ENCODE measurements at places on chromosomes 3 and 15. TPM values are rescaled to one million over a fixed set of nuclear protein-coding genes. Genes with fewer than 3 reads are reported as not detected.

The NR2E3 gene
- total RNA-seq = not detected

The TGM5 gene
- not detected for total RNA-seq

The SNX22 gene
- total RNA-seq = not detected

The SCAMP5 gene
- 6.7 TPM for total RNA-seq

The PROS1 gene
- total RNA-seq = 1.0 TPM

The TXNRD3 gene
- total RNA-seq = 8.7 TPM

The GRM2 gene
- not detected for total RNA-seq

The TGFBR2 gene
- total RNA-seq = 68.7 TPM

The ENTPD3 gene
- total RNA-seq = not detected

DNA sequence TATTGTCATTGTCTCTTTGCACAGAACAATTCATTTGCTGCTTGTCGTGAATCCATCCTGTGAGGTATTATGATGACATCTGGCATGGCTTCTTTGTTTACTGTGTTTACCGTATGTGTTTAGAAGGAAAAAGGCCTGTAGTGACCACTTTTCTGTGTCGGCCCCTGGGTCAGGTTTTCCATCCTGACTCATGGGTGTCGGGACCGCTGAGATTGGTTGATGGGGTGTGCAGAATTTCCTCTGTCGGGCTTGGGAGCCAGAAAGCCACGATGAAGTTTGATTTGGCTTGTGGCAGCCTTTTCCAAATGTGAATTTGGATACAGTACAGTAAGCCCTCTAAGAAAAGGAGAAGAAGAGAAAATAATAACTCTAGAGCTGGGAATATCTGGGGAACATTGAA lies 113.5 kb downstream of the FNDC3B start:
- peaks cover 93% of the 10 kb centered on the region for H3K4me1 ChIP-seq
- peaks cover 30% of the 10 kb centered on the region for H3K36me3 ChIP-seq
- DNase-seq = peak; percentile 63
- H3K4me3 ChIP-seq = peak overlapping the region; percentile 86
- H3K27ac ChIP-seq = peak overlapping the region; percentile 99
- H3K27me3 ChIP-seq = peaks cover 1% of the 10 kb centered on the region

DNA sequence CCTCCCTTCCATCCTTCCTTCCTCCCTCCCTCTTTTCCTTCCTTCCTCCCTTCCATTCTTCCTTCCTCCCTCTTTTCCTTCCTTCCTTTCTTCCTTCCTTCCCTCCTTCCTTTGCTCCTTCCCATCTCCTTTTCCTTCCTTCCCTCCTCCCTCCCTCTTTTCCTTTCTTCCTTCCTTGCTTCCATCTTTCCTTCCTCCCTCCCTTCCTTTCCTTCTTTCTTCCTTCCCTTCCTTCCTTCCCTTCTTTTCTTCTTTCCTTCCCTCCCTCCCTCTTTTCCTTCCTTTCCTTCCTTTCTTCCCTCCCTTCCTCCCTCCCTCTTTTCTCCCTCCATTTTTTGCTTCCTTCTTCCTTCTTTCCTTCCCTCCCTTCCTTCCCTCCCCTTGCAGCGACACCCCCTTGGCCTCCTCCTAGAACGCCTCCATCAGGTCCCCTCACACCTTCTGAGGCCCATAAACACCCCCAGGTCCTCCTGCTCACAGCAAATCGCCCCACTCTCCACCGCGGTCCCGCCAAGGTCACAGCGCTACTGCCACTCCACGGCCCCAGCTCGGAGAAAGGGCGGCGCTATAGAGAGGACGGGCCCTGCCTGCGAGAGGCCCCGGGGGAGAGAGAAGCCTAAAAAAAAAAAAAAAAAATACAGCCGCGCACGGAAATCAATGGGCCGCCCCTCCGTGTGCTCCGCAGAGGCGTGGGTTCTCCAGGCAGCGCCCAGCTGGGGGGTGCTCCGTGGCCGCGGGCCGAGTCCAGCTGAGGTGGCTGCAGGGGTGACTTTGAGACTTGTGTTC lies 328.2 kb downstream of the OCA2 start:
- peaks cover 3% of the 10 kb centered on the region for H3K27me3 ChIP-seq
- no peak overlapping the region for H3K4me3 ChIP-seq
- no peak for DNase-seq
- no peaks in the 10 kb centered on the region for H3K4me1 ChIP-seq
- H3K36me3 ChIP-seq = peaks cover 4% of the 10 kb centered on the region

DNA sequence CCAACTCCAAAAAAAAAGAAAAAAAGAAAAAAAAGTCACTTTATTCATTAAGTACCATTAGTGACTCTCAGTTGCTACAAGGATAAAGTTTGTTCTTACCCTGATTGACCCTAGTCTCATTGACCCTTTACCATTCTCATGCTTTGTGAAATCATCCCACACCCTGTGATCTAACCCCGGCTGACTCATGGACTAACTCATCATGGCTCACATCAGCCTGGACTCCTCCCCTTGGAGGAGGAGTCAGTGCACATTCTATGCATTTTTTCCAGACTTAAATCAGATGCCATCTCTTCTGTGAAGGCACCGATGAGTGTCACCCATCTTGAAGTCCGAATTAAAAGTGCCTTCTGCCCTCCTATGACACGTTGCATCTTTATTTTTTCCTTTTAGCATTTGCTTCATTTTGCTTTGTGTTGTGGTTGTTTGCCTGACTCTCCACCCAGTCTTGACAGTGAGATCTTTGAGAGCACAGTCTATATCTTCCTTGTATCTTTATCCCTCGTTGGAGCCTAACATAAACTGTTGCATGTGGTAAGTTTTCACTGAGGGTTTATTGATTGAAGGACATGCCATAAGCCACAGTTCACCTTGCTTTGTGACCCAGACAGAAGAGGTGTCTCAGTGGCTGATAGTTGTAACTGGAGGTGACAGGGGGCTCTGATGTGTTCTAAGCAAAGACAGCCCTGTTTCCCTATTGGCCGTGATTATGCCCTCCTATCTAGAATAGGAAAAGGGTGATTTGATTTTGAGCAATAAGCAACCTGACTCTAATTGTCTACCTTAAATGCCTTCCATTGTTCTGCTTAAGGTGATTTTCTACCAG lies 72.1 kb downstream of the IL1RAP start:
- peak; percentile 84 for DNase-seq
- no peaks in the 10 kb centered on the region for H3K27me3 ChIP-seq
- peak overlapping the region; percentile 77 for H3K27ac ChIP-seq

- H3K4me3 ChIP-seq = no peak overlapping the region
- H3K27me3 ChIP-seq = no peaks in the 10 kb centered on the region
- H3K27ac ChIP-seq = no peak overlapping the region
- H3K36me3 ChIP-seq = no peaks in the 10 kb centered on the region
- peak; percentile 17 for DNase-seq
These were observed 401.7 kb upstream of the CDIN1 start for GRCh38 chr15:36177590-36178302.

- no peak overlapping the region for H3K27ac ChIP-seq
- H3K36me3 ChIP-seq = no peaks in the 10 kb centered on the region
- 0 out of 2 replicates have a peak, but pooled peaks cover 1% of the 10 kb centered on the region for H3K27me3 ChIP-seq
- H3K4me3 ChIP-seq = no peak overlapping the region
These were observed 119.7 kb upstream of the IGSF10 start for GRCh38 chr3:151580591-151580990.

DNA sequence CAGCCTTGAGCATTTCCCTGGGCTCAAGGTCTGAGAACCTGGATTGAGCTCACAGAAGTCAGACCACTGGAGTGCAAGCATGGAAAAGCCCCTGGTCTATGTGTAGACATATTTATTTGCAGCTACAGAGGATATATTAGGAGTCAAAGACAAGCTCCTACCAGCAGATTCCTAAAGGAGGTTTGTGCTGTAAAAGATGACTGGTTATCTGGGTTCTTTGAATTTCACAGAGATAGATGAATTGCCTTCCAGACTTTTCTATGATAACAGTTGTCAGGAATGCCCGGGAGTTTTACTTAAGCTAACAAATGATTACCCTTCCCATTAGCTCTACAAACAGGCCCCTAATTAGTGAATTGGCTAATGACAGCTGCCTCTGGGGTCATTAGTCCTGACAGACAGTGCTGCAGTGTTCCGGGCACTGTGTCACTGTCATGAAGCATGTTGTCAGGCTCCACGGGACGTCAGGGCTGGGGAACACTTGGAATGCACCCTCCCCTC lies 48.8 kb upstream of the PLXNA1 start:
- peak overlapping the region; percentile 55 for H3K4me3 ChIP-seq
- H3K36me3 ChIP-seq = no peaks in the 10 kb centered on the region
- DNase-seq = peak; percentile 79
- peak overlapping the region; percentile 72 for H3K27ac ChIP-seq
- peaks cover 67% of the 10 kb centered on the region for H3K4me1 ChIP-seq

GRCh38 chr3:53198996-53199395 lies 38.0 kb downstream of the PRKCD start:
- no peak for DNase-seq
- H3K36me3 ChIP-seq = no peaks in the 10 kb centered on the region
- peaks cover 8% of the 10 kb centered on the region for H3K4me1 ChIP-seq
- no peak overlapping the region for H3K4me3 ChIP-seq
- peaks cover 1% of the 10 kb centered on the region for H3K27me3 ChIP-seq

DNA sequence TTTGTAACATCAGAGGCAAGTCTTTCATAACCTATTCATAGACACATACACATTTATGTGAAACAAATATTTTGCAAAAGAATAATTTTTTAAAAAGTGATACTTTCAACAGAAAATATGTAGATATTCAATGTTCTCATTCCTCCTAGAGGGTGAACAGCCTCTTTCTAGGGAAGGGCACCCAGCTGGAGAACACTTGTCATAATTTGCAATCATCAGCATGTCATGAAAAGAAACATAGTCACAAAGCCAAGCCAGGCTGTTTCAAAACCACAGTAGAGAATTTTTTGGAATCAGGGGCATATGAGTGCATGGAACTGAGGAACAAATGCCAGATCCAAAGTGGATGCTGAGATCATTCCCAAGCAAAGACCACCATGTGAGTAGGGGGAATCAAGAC lies 406.9 kb upstream of the ADAMTS9 start:
- no peaks in the 10 kb centered on the region for H3K36me3 ChIP-seq
- no peak for DNase-seq
- no peaks in the 10 kb centered on the region for H3K27me3 ChIP-seq
- no peaks in the 10 kb centered on the region for H3K4me1 ChIP-seq

GRCh38 chr15:63389902-63390670 lies 8.4 kb upstream of the CA12 start:
- H3K36me3 ChIP-seq = 0 out of 2 replicates have a peak, but pooled peaks cover 3% of the 10 kb centered on the region
- peaks cover 14% of the 10 kb centered on the region for H3K4me1 ChIP-seq
- H3K27me3 ChIP-seq = peaks cover 4% of the 10 kb centered on the region
- no peak for DNase-seq
- H3K27ac ChIP-seq = no peak overlapping the region

GRCh38 chr3:196531418-196531817 lies 16.3 kb upstream of the SMCO1 start:
- H3K36me3 ChIP-seq = peaks cover 8% of the 10 kb centered on the region
- H3K27me3 ChIP-seq = peaks cover 4% of the 10 kb centered on the region
- peaks cover 9% of the 10 kb centered on the region for H3K4me1 ChIP-seq
- no peak overlapping the region for H3K4me3 ChIP-seq
- no peak for DNase-seq

DNA sequence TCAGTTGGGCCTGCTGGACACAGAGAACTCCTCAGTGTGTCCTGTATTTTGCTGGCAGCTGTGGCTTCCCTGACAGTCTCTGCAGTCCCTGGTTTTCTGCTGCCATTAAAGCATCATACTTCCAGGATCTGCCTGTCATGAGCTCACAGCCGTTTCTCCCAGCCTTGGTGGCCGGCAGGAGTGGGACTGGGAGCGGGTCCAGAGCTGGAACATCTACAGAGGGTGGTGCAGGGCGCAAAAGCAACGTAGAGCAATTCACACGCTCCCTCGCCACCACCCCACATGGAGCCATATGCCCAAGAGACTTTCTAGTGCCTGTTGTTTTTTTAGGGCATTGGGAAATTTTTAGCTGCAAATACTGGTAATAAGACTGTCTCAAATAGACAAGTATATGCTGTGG lies 33.6 kb downstream of the ABTB1 start:
- no peak overlapping the region for H3K27ac ChIP-seq
- H3K36me3 ChIP-seq = peaks cover 39% of the 10 kb centered on the region
- H3K4me3 ChIP-seq = no peak overlapping the region
- peaks cover 22% of the 10 kb centered on the region for H3K4me1 ChIP-seq
- no peak for DNase-seq

DNA sequence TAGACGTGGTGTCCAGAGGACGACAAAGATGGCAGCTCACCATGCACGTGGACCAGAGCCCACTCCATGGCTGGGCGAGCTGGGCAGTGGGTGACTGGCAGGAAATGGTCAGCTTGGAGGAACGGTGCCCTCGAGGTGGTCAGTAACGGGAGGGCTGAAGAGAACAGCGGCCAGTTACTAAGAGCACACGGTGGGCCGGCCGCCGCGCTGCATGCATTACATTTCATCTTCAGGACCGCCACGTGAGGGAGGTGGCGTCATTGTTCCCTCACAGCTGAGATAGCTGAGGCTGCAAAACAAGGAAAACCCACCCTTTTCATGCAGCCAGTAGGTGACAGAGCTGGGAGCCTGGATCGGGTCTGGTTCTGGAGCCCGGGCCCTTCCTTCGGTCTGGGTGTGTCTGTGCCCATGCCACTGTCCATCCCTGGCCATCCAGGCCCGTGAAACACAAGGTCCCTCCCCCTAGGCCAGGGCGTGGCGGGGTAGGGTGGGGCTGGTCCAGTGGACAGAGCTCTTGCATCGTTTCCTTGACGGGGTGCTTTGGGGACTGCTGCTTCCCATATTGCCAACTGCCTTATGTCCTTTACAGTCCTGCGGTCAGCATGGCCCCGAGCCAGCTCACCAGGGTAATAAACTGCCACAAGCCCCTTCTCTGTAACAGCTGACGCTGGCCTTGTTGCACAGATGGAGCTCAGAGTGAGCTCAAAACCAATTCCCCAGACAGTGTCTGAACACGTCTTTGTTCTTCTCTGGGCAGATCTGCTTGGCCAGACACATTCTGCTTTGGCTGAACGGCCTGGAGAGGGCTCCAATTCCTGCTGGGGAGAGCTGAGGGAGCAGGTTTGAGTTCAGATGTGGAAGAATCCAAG lies 51.8 kb downstream of the RGMA start:
- H3K27ac ChIP-seq = no peak overlapping the region
- H3K4me3 ChIP-seq = peak overlapping the region; percentile 21
- H3K4me1 ChIP-seq = no peaks in the 10 kb centered on the region
- H3K36me3 ChIP-seq = no peaks in the 10 kb centered on the region

GRCh38 chr3:188779281-188779980 lies 392.3 kb upstream of the TPRG1 start:
- peaks cover 43% of the 10 kb centered on the region for H3K4me1 ChIP-seq
- peaks cover 2% of the 10 kb centered on the region for H3K27me3 ChIP-seq
- H3K36me3 ChIP-seq = peaks cover 8% of the 10 kb centered on the region
- H3K4me3 ChIP-seq = no peak overlapping the region

DNA sequence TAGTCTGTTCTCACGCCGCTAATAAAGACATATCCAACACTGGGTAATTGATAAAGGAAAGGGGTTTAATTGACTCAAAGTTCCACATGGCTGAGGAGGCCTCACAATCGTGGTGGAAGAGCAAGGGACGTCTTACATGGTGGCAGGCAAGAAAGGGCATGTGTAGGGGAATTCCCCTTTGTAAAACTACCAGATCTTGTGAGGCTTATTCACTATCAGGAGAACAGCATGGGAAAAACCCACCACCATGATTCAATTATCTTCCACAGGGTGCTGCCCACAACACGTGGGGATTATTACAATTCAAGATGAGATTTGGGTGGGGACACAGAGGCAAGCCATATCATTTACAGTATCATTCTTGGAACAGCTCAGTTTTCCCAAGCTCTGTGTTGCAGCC lies 268.0 kb downstream of the SUCLG2 start:
- H3K36me3 ChIP-seq = peaks cover 5% of the 10 kb centered on the region
- H3K27ac ChIP-seq = no peak overlapping the region
- no peak overlapping the region for H3K4me3 ChIP-seq
- H3K4me1 ChIP-seq = peaks cover 13% of the 10 kb centered on the region
- DNase-seq = no peak

Data from HFFc6 (cell line).